ENCODE measurements at places on chromosomes 12 and 14.

GRCh38 chr14:32622742-32623141 lies 293.6 kb downstream of the AKAP6 start:
- DNase-seq = no peak

DNA sequence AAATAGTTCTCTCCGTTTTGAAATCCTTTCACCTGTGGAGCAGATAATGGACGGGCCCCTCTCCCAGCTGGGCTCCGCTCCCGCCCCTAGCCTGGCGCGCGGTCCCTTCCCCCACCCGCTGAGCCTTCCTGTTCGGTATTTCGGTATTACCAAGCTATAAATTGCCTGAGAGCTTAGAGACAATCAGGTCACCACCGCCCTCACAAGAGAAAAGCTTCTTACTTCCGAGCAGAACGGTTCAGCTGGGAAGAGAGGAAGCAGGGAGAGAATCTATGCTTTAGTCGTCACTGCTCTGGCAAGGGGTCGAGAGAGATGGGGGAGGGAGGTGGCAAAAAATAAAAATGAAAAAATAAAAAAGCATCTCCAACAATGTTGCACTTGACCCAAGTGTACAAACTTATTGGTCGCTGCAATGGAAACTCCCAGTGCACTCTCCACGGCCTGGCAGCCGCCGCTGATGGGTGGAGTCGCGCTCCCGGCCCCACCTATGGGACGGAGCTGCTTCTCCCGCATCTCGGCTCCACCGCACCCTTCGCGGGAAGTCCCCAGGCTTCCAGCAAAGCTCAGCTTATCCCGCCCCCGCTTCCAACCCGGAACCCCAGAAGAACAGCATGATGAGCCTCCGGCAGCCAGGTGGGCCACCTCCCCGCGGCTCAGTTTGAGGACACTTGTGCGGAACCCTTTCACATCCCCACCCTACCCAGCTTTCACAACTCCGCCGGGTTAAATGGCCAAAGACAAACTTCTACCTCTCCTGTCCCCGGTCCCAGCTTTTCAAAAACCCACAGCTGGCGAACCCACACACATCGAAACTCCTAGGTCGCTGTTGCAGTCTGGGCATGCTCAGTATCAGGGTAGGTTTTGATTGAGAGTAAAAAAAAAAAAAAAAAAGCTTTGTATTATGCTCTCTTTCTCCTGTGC lies 832 bp upstream of the SYT1 start:
- no peak for DNase-seq

- DNase-seq = no peak
Observed at GRCh38 chr12:13161172-13161571, 35.4 kb upstream of the EMP1 start.

GRCh38 chr12:80299976-80300375 lies 144.1 kb upstream of the PTPRQ start:
- no peak for DNase-seq

DNA sequence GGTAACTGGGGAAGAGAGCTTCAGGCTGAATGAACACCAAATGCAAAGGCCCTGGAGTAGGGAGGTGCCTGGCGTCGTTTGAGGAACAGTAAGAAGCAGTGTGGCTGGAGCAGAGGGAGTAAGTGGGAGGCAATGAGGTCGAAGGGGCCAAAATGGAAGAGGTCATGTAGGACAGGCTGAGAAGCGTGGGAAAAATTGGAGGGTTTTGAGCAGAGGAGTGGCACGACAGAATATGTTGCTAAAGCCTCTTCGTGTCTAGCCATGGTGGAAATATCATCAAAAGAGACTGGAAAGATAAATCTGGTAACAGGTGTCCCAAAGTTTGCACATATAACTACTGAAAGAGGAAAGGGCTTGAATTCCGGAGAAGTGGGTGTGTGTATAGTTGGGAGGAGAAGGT lies 1.9 kb downstream of the TRIM9 start:
- no peak for DNase-seq

GRCh38 chr14:104016873-104017650 lies 68.4 kb upstream of the ASPG start:
- DNase-seq = no peak
